ENCODE measurements at places on chromosomes 12 and 14. TPM values are rescaled to one million over a fixed set of nuclear protein-coding genes. Genes with fewer than 3 reads are reported as not detected.

DNA sequence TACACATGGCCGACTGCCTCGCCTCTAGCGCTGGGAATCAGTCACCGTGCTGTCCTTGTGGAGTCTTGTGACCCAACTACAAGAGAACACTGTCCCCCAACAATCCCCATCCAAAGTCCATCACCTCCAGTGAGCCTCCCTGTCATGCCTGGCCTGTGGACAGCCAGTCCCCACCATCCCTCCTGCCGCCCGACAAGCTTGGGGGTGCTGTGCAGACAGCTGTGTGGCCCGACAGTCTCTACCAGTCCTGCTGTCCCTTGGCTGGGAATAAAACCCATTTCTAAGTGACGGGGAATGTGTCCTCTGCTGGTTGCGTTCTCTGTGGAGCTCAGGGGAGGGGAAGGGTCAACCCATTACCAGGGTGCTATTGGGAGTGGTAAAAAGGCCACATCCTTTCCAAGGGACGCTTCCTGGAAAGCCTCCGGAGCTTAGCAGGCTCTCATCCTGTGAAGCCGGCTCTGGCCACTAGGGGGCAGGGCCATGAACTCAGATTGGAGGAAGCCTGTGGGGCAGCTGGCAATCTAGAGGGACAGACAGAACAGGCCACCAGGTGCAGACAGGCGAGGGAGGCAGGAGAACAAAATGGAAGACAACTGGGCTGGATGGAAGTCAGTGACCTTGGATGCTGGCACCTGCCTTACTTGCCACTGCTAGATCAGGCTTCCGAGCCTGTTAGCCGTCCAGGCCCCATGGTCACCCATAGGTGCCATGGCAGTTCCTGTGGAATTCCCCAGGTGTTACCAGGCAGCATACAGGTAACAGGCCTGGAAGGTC, 12.0 kb upstream of the BLTP3B start:
- peak; percentile 37 for DNase-seq

DNA sequence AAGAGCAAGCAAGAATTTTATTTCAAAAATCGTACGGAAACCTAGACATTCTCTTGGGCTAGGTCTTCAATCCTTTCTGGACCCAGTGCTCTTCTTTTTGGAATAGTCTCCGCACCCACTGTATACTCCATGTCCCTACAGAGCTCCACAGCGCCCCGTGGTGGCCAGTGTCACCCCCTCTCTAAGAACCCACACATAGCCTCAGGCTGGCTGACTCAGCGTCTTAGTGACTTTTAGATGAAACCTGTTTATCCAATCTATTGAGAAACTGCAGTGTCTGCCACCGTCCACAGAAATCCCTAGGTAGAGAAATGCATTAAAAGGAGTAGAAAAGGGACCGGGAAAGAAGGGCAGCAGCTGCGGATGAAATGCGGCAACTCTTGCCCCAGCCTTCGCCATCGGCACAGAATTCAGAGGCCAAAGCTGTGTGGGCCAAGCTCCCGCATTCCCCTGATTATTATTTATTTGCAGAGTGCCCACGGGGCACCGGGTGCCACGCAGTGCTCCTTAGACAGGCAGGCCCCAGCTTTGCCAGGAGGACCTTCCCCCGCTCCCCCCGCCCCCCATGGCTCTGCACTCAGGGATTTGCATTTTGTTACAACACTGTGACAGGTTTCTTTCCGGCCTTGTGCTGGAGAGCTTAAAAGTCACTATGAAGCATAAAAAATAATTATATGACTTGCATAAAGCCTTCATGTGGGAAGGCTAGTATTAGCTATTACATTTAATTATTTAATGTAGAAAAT, 170.1 kb upstream of the FKBP4 start:
- DNase-seq, result peak; percentile 2

- DNase-seq, result no peak
These were observed 4.4 kb upstream of the TBX3 start for GRCh38 chr12:114688256-114688845.

DNA sequence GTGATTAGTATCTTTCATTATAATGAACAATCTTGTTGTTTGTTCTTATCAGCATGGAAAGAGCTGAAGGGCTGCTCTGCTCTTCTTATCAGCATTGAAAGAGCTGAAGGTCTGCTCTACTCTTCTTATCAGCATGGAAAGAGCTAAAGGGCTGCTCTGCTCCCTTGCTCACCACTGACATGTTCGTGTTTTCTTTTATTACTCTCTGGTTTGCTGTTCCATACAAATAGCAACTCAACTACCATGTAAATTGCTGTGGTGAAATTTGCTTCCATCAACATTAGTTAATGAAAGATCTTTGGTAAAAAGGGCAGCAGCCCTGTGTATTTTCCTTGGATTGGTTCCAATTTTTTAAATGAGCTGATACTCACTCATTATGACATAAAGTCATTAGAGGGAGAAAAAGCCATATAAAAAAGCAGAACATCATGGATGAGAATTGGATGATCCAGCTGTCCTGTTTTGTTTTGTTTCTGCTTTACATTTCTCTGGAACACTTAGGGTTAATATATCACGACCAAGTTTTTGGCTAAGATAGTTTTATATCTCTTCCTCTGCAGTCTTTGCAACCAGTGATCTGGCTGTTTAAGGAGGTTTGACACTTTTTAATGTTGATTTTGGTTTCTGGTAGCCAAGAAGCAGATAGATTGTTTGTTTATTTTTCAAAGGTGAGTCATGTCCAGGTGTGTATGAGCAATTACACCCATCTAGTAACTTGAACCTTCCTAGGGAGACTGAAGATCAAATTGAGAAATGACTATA, 356.6 kb downstream of the CEP128 start:
- no peak for DNase-seq

DNA sequence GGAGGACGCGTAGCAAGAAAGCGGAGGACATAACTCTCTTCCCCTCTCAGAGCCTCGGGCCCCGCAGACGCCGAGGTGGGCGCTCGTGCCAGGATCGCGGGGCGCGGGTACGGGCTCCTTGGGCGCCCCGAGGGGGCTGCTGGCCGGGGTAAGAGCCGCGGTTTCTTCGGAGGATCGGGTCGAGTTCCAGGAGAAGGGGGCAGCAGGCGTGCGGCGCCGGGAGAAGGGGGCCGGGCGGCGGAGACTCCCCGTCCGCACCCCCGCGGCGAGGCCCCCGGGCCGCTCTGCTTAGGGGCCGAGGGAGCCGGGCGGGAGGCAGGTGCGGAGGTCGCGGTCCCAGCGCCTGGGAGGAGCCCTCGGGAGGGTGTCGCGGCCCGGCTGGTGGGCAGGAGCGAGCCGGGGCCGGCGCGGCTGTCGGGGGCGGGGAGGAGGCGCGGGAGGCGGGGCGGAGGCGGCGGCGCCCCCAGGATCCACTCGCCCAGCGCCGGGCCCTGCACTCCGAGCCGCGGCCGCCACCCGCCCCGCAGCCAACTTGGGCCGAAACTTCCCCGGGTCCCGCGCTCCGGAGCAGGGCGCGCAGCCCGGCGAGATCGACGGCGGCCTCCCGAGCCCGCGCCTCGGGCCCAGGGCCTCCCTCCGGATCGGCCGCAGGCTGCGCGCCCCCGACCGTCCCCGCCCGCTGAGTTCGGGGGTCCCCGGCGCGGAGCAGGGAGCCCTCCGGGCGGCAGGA, 64.4 kb downstream of the FBXL14 start:
- no peak for DNase-seq

DNA sequence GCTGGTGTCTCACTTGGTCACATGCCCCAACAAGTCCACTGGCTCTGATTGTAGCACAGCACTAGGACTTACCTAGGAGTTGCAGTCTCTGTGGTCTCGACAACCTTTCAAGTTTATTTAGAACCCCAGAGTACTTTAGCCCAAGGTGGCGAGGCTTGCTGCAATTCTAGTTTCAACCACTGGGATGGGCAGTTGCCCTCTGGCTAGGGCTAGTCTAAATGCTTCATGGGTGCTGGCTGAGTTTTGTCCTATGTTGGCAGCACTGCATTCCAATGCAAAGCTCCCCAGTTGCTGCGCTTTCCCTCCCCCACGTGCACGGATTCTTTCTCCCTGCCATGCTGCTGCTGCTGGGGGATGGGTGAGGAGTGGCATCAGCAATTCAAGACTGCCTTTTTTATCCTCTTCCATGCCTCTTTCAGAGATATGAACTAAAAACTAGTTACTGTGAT, 207.9 kb downstream of the SYNE2 start:
- DNase-seq, result no peak

DNA sequence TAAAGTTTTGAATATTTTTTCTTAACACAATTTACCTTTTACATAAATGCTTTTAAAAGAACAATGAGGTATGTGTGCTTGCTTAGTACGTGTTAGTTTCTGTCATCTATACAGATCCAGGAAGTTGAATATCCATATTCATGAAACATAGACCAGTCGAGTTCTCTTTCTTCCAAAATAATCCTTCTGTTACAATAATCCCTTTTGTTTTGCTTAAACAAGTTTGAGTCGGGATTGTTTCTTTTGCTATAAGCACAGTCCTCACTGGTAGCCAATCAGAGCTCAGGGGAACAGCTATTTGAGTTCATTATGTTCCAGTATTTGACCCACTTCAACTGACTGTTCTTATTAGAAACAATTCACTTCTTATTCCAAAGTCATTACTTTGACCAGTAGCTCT, 214.7 kb upstream of the FLRT2 start:
- DNase-seq, result no peak

GRCh38 chr14:100827101-100828021, 1.4 kb downstream of the MEG3 start:
- DNase-seq, result peak; percentile 47

- DNase-seq, result no peak
These were observed 41.7 kb upstream of the DLK1 start for GRCh38 chr14:100684961-100685360.

DNA sequence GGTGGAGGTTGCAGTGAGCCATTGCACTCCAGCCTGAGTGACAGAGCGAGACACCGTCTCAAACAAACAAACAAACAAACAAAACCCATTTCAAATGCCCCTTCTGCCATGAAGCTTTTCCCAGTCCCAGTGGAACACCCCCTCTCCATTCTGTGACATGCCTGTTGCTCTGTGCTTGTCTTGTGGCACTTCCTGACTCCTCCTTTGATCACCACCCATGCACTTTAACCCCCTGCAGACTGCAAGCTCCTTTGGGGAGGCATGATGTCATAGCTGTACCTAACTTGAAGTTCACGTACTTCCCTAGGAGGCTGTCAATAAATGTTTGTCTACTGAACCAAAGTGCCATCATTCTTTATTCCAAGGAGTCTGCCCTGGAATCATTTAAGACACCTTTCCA, 64.7 kb downstream of the TMCC3 start:
- no peak for DNase-seq

DNA sequence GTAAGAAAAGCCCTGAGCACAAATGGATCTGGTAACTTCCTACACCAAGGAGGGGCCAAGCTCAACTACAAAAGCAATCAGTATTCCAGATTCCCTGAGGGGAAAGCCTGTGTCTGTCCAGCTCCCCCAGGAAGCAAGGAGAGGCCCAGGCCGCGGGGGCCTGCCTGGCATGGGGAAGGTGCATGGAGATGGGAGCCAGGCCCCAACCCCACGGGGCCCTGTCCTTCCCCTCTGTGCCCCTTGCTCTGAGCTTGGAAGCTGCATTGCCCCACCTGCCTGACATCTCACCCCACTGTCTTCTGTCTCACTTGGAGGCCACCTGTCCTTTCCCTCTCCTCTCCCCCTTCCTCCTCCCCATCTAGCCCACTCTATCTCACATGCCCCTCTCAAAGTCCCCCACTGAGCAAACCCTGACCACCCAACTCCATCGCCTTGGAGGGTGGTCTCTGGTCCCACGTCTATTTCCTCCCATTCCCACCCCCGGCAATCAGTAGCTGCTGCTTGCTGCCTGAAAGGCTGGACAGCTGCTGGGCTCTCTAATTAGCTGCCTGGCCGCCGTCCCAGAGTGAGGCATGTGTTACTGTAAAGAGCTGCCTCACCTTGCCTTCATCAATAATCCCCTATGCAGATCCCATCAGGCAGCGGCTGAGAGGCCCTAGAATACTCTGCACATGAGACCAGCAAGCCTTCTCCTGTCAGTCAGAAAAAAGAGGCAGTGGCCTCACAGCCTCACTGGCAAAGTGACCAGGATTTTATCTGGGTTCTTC, 3.4 kb upstream of the TMEM229B start:
- DNase-seq, result peak; percentile 78

- DNase-seq, result no peak
These were observed 89.1 kb downstream of the MIA2 start for GRCh38 chr14:39322807-39323206.

- DNase-seq, result peak; percentile 25
These were observed 4.1 kb upstream of the CCER1 start for GRCh38 chr12:90959032-90959431.

DNA sequence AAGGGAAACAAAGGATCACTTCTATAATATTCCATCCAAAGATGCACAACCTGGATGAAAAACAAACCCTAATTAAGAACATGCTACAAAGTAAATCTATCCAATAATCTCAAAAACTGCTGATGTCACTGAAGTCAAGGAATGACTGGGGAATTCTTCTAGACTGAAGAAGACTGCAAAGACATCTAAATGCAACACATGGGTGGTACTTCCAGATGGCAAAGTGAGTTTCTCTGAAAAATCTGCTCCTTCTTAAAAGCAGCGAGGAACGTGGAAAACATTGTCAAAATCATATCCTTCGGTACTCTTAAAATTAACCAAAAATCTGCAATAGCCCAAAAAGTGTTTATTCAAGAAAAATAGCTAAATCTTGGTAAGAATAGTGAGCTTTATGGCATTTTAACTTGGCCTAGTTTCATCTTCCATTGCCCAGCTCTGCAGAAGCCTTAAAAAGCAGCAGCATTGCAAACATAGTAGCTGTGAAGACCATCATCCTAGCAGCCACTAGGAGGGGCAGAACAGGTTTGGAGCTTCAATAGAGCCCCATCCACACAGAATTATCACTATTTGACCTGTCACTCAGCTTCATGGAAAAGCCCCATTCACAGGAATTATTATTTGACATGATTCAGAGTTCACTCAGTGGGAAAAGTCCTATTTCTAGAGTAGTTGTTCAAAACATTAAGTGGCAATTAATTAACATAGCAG, 7.4 kb downstream of the CLEC14A start:
- no peak for DNase-seq

The LRCOL1 gene
- total RNA-seq, result not detected

The FSCB gene
- not detected for total RNA-seq

The TMEM132C gene
- total RNA-seq, result not detected

The TAS2R14 gene
- 0.12 TPM for total RNA-seq

The SVOP gene
- total RNA-seq, result 1.0 TPM

The ACSS3 gene
- not detected for total RNA-seq

The HCAR2 gene
- total RNA-seq, result not detected

The NAV3 gene
- not detected for total RNA-seq

The TMTC1 gene
- not detected for total RNA-seq

The MYL2 gene
- not detected for total RNA-seq

The MANSC4 gene
- not detected for total RNA-seq
